ENCODE measurements at places on chromosomes 16 and 17.

- DNase-seq: no peak
Observed at GRCh38 chr16:27199736-27200135, 3.6 kb upstream of the KDM8 start.

GRCh38 chr17:59783221-59784047 is 76.0 kb downstream of the VMP1 start:
- no peak for DNase-seq

GRCh38 chr16:69057400-69058378 is 47.8 kb upstream of the HAS3 start:
- DNase-seq: peak; percentile 16

DNA sequence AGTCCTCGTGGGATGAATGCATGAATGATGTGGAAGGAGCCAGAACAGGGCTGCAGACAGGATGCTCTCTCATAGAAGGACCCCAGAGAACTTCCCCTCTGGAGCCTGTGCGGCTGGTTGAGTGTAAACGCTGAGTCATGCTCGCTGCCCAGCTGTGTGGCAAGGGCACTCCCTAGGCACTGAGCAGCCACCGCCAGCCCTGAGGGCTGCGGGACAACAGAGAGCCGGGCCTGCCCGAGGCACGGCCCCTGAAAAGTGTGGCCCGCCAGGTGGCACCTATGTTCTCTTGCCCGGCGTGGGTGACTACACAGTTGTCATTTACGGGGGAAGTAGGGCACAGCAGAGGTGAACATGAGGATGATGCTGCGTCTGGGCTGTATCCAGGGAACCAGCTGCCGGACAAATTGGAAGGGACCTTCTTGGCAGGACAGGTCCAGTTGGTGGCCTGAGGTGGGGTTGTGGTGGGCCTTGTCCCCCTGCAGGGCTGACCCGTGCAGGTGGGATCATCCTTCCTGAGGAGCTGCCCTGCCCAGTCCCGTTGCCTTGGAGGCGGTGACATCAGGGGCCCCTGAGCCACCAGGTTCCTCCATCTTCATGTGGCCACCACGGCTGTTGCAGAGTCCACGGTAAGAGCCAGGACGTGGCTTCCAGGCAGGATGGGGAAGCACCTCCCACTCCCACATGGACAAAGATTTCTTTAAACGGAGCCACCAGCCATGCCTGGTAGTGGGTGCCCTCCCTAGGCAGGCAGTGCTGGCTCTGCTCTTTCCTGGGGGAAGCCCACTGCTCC is 94.8 kb upstream of the CBX4 start:
- DNase-seq: no peak

GRCh38 chr17:1043601-1044251 is 46.8 kb downstream of the TIMM22 start:
- no peak for DNase-seq

DNA sequence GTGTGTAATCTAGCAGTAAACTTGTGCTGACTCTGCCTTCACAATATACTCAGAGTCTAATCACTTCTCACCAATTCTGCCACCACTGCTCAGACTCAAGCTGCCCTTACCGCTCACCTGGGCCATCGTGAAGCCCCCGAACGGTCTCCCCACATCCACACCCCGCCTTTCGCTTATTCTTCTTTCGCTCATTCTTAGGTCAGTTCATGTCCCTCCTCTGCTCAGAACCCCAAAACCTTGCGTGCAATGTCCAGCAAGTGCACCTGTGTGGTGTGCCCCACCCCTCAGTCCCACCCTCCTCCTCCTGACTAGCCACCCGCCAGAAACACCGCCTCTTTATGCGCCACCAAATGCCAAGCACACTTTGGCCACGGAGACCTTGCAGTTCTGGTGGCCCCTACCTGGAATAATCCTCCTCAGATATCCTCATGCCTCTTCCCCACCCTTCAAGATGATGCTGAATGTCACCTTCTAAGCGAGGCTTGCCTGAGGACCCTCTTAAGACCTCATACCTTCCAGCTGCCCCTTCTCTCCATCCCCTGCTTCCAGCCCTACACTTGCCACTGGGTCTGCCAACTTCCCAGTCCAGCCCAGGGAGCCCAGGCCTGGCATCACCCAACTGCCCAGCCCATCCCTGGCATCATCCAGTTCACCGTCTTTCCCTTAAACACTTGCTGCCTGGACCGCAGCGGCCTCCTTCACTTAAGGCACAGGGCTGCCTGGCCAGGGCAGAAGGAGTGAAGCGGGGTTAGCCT is 34.3 kb upstream of the RBFOX3 start:
- no peak for DNase-seq

- DNase-seq: peak; percentile 42
Observed at GRCh38 chr16:10737068-10737625, 6.5 kb upstream of the NUBP1 start.

- no peak for DNase-seq
Observed at GRCh38 chr16:78227855-78228254, 128.4 kb downstream of the WWOX start.

GRCh38 chr17:17073030-17073564 is 30.8 kb downstream of the MPRIP start:
- no peak for DNase-seq

GRCh38 chr17:13740686-13741085 is 139.0 kb upstream of the HS3ST3A1 start:
- no peak for DNase-seq

- peak; percentile 68 for DNase-seq
Observed at GRCh38 chr17:80260791-80261158, at the start of gene RNF213. Gene RNF213 (plus strand): TSS chr17:80260852. CDS start chr17:80263682, 2,830 bp downstream.
